ENCODE measurements at places on chromosomes 3 and 15. TPM values are rescaled to one million over a fixed set of nuclear protein-coding genes. Genes with fewer than 3 reads are reported as not detected.

The AP4E1 gene
- 6.8 TPM for total RNA-seq

The ZBBX gene
- total RNA-seq: not detected

The NANOGP8 gene
- not detected for total RNA-seq

The SLC51A gene
- total RNA-seq: not detected

The PLA2G4E gene
- total RNA-seq: not detected

The SPATA12 gene
- total RNA-seq: not detected

The CCDC33 gene
- not detected for total RNA-seq

The USP50 gene
- not detected for total RNA-seq

The STRA6 gene
- not detected for total RNA-seq

The ISY1 gene
- total RNA-seq: 56.8 TPM

The INSYN1 gene
- not detected for total RNA-seq

The CHRM5 gene
- not detected for total RNA-seq

The COL8A1 gene
- total RNA-seq: 0.07 TPM

The TF gene
- 0.07 TPM for total RNA-seq

The SLC24A5 gene
- not detected for total RNA-seq

The GPR156 gene
- not detected for total RNA-seq

The MYO1E gene
- 1.4 TPM for total RNA-seq

The RETNLB gene
- total RNA-seq: not detected

The CCDC191 gene
- total RNA-seq: 1.8 TPM

The PDZRN3 gene
- total RNA-seq: not detected

The HTR3E gene
- not detected for total RNA-seq

The SIDT1 gene
- total RNA-seq: 14.6 TPM

The KNG1 gene
- total RNA-seq: not detected

The GRK7 gene
- not detected for total RNA-seq

The GABRG3 gene
- total RNA-seq: not detected

The CCDC54 gene
- total RNA-seq: not detected

The CATSPER2 gene
- 4.5 TPM for total RNA-seq

The P2RY12 gene
- not detected for total RNA-seq

The SLC7A14 gene
- total RNA-seq: not detected

The OXTR gene
- total RNA-seq: 0.74 TPM

The OXNAD1 gene
- total RNA-seq: 32.4 TPM

The CFAP100 gene
- total RNA-seq: not detected

The SKOR1 gene
- total RNA-seq: 0.07 TPM

The PROS1 gene
- 0.94 TPM for total RNA-seq

The TMIE gene
- 1.2 TPM for total RNA-seq

The IQCF5 gene
- not detected for total RNA-seq

The NPAP1 gene
- total RNA-seq: not detected

The SNAPC5 gene
- 23.9 TPM for total RNA-seq

The ZNF660 gene
- 0.48 TPM for total RNA-seq

The SH2D7 gene
- total RNA-seq: not detected

The SCAANT1 gene
- not detected for total RNA-seq

Data from activated naive CD4-positive, alpha-beta T cell treated with anti-CD3 and anti-CD28 coated beads for 36 hours (primary cell).